ENCODE measurements at places on chromosomes 6 and 20.

GRCh38 chr20:48616481-48616880 is 211.3 kb downstream of the PREX1 start:
- no peak for DNase-seq

DNA sequence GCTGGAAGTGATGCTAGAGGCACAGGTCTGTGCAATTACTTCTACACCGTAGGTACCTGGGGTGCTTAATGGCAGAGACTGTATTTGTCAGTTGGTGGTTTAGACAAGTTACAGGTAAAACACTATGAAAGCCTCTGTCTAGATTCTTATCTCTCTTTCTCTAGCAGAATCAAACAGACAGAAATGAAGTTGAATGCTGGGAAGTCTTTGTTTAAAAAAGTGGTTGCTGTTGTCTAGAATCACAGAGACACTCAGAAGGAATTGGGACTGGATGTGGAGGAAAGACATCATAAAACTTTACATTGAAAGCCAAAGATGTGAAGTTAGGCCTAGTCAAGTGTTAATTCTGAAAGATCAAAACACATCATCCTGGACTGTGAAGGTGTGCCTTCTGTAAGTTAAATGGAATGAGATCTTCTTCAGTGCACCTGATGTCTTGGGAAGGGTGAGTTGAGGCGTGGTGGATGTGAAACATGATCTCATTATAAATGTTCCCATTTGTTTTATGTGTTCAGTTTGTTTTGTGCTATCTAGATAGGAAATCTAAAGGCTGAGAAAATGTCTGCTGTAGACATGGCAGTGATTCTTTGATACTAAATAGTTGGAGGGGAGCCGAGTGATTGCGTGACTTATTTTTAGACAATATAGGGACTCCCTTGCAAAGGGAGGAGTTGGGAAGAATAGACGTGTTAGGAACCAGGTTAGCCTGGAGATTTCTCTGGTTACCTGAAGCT is 290.2 kb downstream of the SOX4 start:
- DNase-seq: no peak

- DNase-seq: no peak
These were observed 111.2 kb upstream of the SUPT3H start for GRCh38 chr6:45488889-45489288.

DNA sequence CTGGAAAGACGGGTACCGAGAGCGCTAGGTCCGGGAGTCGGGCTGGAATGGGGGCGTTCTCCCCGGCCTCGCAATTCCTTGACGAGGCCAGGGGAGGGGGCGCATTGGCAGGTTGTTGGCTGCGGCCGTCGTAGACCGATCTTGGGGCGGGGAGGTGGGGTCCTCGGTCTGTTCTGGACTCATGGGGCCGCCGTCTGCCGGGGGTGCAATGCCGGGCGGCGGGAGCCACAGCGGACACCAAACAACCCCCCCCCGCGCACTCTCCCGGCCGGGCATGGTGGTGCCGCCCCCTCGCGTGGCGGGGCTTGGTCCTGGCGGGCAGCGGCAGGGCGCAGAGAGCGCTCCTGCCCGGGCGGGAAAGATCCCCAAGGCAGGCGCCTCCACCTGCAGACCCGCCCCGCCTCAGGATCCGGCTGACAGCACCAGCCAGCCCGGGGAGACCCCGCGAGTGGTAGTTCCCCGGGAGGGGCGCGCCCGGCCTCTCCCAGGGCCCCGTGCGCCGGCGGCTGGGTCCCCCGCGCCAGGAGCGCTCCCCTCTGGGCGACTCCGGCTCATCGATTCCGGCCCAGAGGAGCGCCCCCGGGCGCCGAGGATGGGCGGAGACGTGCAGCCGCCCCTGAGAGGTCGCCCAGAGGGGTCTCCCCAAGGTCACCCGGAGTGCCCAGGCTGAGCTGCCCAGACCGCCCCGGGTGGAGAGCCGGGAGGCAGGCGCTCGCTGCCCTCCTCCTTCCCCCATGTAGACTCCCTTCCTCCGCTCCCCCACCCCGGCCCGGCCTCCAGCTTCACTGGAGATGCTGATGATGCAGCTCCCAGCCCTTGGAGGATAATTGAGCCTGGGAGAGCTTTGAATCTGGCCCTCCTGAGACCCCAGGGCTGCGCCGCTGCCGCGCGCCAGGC is 709 bp downstream of the PPP1R16B start:
- DNase-seq: no peak

- DNase-seq: peak; percentile 74
These were observed 18.8 kb downstream of the EFCAB8 start for GRCh38 chr20:32877507-32877906.

- DNase-seq: no peak
These were observed 26.8 kb downstream of the C6orf89 start for GRCh38 chr6:36912586-36912985.
